ENCODE measurements at places on chromosomes 3 and 15.

DNA sequence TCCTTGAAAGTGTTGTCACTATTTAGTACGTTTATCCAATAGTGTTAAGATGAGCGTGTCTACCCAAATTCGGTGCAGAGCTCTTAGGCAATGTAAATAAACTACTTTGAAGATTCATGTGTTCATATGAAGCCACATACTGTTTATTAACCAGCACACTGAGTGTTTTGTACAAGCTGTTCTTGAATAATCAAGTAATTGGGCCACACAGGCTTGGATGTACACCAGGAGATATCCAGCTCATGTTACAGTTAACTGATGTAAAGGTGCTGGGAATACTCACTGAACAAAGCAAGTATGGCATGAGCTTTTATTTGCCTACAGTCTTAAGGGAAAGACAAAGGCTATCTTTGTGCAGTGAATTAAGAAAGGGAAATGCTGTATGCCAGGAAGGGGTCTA is 632 bp upstream of the DHX36 start:
- no peak for DNase-seq

DNA sequence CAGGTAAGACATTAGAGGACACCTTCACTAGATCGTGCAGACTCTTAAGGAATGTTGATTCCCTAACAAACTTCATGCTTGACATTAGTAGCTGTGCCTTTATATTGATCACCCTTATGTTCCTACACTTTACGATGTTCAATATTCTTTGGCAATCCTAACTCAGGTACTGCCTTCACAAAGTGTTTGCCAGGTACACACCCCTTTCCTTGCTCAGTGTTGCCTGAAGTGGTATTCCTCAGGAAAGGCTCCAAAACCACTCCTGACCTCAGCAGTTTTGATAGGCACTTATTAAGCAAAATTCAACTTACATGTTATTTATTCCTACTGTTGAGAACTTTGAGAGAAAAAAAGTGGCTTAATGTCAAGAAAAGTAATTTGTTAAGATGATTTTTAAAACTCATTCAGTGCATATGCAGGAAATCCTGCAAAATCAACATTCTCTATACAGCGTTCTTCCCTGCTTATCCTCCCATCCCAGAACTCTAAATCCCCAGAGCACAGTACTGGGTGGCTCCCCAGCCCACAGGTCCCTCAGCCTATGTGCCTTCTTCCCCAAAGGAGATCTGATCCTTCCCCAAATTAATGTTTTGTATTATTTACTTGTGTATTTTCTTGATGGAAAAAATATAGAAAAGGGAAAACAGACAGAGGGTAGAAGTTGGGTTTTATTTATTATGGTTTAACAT is 260.7 kb downstream of the MECOM start:
- DNase-seq, result no peak

DNA sequence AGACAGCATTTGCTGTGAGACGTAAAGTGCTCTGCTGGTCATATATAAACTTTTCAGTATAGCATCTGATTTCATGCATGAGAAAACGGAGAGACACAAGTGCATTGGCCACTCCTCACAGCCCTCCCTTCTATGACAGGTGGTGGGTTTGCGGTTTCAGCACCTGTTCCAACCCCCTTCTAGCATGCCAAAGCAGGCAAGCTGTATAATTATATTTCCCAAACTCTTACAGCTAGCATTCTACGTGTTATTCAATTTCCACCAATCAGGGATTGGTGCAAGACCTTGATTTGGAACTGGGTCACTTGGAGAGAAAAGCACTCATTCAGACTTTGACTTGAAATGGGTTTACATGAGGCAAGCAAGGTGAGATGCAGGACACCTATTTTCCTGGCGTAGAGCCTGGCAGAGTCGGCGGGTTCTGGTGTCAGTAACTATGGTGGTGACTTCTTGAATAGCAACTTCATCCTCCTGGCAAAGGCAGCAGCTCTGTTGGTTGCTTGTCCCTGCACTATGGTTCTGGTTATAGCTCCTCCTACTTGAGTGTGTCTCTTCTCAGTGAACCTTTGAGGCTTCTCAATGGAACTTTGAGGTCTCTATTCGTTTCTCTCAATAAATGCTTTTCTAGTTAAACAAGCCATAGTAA is 356.5 kb downstream of the TBL1XR1 start:
- no peak for DNase-seq

DNA sequence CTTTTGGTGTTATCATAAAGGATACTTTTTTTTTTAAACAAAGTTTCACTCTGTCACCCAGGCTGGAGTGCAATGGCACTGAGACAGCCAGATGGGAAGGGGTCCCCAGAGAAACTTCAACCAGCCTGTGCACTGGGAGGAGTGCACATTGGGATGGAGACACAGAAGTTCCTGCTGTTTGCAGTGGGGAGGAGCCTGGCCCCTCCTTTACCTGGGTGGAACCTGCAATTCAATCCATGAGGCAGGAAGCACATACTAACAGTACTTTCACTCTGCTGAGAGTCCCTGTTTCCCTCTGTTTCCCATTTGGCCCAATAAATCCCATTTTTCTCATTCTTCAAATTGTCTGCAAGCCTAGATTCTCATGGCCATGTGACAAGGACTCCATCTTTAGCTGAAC is 42.3 kb upstream of the LHFPL4 start:
- DNase-seq, result no peak

- DNase-seq, result no peak
Observed at GRCh38 chr15:100790786-100791265, 88.8 kb upstream of the ALDH1A3 start.

- DNase-seq, result no peak
Observed at GRCh38 chr3:10219737-10220136, 28.5 kb upstream of the TATDN2 start.

DNA sequence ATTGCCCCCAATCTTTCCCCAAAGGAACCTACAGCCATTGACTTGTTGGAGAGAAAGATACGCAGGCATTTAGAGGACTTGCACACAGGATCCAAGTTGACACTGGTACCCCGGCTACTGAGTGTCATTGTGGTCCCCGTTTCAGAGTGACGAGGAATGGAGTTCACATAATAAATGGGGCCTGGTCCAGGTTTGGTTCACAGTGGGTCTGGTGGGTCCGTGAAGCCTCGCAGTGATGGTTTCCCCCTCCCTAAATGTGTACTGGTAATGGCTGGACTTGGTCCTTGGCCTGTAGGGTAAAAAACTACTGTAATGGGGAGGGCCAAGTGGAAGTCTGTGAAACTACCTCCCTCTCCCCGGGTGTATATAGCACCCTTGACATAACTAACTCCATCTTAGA is 232.1 kb upstream of the LYSMD4 start:
- no peak for DNase-seq

DNA sequence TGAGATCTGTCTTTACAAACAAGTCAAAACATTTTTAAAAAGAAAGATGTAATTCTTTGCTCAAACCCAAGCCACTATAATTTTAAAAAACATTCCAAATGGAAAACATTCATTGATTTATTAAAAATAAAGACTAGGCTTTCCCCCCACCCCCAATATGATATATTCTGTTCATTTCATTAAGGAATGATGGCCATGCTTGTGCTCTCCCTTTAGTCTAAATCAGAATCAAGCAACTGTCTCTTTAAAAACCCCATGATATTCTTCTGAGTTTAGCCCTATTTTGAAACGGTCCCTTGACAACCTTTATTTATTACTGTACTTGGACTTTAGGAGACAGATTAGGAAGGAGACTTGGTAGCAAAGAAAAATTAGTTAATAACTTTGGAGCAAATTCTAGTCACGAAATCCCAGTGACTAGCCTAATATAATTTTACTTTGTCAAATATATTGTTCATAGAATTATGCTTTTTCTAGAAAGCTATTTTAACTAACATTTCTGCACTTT is 38.4 kb downstream of the TSC22D2 start:
- no peak for DNase-seq

GRCh38 chr3:137110392-137110996 is 152.7 kb downstream of the IL20RB start:
- no peak for DNase-seq

DNA sequence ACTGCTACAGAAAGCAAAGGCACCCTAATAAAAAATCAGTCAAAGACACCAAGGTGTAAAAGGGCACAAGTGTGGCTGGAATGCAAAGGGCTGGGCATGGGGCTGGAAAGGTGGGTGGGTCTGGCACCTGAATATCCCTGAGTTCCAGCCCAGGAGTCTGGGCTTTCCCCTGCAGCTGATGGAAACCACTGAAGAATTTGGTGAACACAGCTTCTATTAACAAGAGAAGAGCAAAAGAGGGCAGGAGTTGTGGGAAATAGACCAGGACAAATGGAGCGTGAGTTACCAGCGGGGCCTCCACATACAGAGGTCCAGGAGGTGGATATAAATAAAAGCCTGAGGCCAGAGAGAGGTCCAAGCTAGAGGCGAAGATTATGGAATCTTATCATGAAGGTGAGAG is 45.1 kb upstream of the TPM1 start:
- DNase-seq, result no peak

- no peak for DNase-seq
Observed at GRCh38 chr15:58559904-58560588, 128.3 kb downstream of the LIPC start.

GRCh38 chr3:18351823-18352744 is 73.1 kb downstream of the SATB1 start:
- no peak for DNase-seq

GRCh38 chr3:39433642-39434041 is 27.1 kb downstream of the RPSA start:
- no peak for DNase-seq

- DNase-seq, result no peak
Observed at GRCh38 chr3:120081719-120082118, 12.5 kb downstream of the GSK3B start.

DNA sequence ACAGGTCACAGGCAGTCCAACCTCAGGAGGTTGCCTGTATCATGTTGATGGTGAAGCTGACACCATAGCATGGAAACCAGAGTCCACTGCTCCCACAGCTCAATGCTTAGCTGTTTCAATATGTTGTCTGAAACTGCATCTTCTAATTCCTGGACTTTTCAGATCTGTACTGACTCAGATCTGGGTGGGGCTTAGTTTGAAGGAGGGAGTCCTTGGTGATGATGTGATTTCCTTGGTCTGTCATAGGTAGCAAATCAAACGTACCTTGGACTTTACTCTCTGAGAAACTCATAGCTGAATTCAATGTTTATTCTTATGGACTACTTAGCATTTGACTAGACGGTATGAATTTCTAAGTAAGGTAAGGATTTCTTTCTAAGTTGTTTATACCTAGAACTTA is at the start of gene HHLA2:
HHLA2 (plus strand) TSS at position 310 of the 400 bp plus-strand sequence. CDS start 55,266 bp downstream, outside the sequence.
- no peak for DNase-seq

- no peak for DNase-seq
Observed at GRCh38 chr3:45659661-45660566, 29.3 kb upstream of the SACM1L start.

- no peak for DNase-seq
Observed at GRCh38 chr15:55649058-55649423, 60.9 kb upstream of the PYGO1 start.

DNA sequence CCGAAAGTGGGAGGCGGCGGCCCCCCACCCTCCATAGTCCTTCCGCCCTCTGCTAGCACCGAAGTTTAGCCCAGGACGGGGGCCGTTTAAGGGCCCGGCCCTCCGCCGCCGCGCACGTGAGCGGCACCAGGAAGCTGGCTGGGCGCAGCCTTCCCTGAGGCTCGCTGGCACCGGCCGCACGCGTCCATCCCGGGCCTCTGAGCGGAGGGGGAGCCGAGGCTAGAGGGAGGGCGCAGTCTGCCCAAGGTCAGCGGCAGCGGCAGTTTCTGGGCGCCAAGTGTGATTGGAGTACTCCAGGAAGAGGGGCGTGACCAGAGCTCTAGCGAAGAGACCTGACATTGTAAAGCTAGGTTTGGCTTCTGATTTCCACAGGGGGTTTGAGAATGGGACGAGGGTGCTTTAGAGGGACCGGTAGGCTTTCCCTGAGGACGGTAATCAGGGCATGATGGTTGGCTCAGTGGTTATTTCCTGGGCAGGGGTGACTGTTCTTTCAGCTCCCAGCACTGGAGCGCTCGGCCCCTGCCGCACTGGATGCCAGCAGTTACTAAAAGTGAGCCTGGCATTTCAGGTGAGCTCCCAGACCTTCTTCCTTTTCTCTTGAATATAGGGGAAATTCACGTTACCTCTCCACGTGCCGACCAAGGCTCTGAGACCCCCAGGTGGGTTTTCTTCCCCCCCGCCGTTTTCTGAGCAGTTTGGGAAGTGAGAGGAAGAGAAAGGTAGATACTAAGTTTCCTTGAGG is 853 bp downstream of the TEX264 start:
- DNase-seq, result peak; percentile 27

DNA sequence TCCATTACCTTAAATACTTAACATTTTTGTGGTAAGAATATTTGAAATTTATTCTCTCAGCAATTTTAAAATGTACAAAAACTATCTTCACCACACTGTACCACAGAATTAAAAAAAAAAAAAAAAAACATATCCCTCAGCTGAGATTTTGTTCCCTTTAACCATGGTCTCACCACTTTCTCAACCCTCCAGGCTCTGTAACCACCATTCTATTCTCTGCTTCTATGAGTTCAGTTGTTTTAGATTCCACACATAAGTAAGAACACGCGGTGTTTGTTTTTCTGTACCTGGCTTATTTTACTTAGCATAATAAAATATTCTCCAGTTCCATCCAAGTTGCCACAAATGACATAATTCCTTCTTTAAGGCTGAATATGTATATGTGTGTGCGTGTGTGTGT is 41.5 kb downstream of the CSNK1G1 start:
- no peak for DNase-seq

GRCh38 chr3:57555306-57555705 is 768 bp upstream of the PDE12 start:
- DNase-seq, result no peak

- DNase-seq, result no peak
Observed at GRCh38 chr3:100053951-100054620, 60.2 kb downstream of the FILIP1L start.

GRCh38 chr15:100672959-100673358 is 70.6 kb downstream of the ASB7 start:
- no peak for DNase-seq

All from activated T-helper 1 cell treated with anti-CD3 and anti-CD28 coated beads, Interleukin-2, amount 50 U/mL, for 16 hours (primary cell).